ENCODE measurements at places on chromosomes 1 and 21.

GRCh38 chr1:236835491-236835890 lies 40.4 kb downstream of the MTR start:
- DNase-seq = no peak

- no peak for DNase-seq
Measured at GRCh38 chr1:215631489-215631888, 64.4 kb downstream of the KCTD3 start.

DNA sequence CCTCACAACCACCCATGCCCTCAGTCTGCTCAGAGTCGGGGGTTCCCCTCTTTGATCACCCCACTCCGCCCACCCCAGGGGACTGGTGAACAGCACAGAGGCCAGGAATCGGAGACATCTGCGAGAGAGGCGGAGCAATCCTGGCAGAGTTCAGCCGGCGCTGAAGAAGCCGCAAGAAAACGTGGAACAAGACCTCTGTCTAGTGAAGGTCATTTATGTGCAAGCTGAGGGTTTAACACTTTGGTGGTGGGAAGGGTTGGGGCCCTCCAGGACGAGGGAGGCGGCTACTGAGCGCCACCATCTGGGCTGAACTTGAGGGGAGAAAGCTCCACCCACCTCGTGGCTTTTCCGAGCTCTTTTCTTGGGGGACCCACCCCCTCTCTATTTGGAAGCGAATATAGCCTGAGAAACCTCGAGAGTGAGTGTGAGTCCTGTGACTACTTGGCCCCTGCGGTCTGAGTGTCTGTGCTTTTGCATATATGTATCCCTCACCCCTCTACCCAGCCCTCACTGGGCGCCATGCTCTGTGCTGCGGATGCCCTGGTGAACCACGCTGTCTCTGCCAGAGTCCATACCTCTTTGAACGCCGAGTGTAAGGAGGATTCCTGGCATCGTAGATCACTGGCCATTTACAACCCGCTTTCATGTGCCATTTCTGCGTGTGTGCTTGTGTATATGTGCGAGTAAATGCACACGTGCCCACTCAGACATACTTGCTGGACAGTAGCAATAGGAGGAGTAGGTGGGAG lies 1.2 kb upstream of the EPHA10 start:
- DNase-seq = peak; percentile 19

DNA sequence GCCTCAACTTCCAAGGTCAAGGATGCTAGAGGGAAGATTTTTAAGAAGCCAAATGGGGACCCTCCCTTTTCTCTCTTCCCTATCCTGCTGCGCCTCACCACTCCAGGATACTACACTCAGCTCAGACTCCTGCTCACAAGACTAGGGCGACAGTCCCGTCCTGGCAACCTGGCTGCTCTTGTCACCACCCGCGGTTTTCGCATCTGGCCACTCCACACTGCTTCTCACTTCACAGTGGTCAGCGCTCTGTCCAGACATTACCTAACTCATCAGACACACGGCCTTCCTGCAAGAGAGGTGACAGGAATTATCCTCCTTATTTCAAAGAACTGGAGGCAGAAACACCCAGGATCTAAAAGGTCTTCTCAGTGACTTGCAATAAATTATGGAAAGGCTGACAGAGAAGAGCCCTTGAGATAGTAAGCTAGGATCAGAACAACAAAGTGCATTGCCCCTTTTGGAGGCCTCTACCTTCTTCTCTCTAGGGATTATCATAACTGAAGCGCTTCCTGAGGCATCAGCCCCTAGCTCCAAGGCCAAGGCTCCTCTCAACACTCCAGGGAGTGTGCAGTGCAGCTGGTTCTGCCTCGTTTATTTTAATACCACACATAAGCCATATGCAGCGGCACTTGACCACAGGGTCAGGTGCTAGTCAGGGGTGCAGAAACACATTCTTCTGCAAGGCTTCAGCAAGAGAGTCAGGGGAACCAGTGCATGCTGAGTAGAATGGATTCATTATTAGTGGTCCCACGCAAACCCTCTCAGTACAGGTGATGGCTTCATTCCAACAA lies 41.9 kb downstream of the ASTN1 start:
- DNase-seq = no peak

DNA sequence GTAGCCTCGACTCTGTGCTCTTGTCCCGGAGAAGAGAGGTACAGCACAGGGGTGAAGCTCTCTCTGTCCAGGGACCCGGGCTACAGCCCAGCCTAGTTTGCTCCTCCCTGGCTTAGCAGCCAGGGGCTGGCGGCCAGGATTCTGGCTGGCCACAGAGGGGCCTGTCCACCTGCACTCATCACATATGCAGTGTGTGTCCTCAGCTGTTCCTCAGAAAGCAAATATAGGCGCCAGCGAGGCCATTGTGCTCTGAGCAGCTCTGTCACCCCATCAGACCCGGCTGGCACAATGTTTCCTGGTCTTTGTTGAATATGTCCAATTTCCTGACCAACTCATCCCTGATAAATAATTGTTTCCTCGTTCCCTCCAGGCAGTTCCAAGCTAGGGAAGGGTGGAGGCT lies 28.5 kb downstream of the KCND3 start:
- no peak for DNase-seq

Data from activated naive CD4-positive, alpha-beta T cell treated with Interleukin-2 at 50 U/mL for 16 hours (primary cell).